Kidney tubule cell (primary cell): ENCODE measurements at places on chromosomes 2 and 18.

- no peak for DNase-seq
These were observed 286.6 kb upstream of the HDAC4 start for GRCh38 chr2:239687441-239687840.

GRCh38 chr2:199195927-199196502, 261.7 kb downstream of the SATB2 start:
- no peak for DNase-seq

- DNase-seq: no peak
These were observed 120.1 kb upstream of the MYCN start for GRCh38 chr2:15820257-15820566.

DNA sequence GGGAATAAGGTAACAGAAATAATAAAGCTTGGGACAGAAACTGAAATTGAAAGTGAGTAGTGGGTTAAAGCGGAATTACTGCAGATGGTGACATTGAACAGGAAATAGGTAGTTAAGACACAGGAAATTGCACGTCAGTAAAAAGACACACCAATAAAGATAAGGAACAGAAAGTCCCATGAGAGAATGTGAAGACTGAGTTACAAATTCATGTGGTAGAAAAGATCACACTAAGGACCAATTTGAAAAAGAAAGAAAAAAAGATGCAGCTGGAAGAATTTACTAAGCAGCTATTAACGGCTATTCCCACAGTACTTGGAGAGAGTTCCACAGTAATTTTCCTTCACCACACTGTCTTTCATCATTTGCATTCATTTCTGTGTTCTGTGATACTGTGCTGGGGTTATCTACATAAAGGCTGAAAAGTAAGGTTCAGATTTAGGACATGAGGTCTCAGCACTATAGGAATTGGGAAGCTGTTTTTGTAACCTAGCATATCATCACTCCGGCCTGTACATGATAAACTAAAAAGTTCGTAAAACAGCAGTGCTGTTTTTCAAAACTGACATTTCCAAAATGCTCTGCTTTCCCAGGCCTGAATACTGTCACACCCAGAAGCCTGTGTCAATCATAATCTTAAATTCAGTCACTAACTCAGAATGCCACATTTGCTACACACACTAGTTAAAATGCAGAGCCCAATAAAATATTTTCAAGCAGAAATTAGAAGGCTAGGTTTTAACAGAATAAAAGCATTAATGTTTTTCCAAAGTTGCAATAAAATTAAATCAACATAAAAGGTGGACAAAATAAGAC, 42.9 kb downstream of the SRBD1 start:
- no peak for DNase-seq

DNA sequence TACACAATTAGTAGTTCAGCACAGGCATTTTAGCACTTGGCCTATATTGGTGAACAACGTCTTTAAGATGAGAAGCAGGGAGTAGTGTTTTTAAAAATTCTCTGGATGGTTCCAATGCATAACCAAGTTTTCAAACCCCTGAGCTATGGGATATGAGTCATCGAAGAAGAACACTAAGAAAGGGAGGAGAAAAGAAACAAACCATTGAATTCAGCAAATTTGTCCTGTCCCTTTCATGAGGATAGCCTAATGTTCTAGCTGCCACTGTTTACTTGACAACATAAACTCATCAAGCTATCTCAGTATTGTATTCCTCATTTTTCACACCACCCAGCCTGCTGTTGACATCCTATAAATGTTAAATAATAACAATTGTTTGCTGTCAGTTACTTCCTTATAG, 158.0 kb downstream of the BARD1 start:
- DNase-seq: no peak

- DNase-seq: peak; percentile 22
These were observed 32.1 kb upstream of the SP3 start for GRCh38 chr2:173997269-173997668.

DNA sequence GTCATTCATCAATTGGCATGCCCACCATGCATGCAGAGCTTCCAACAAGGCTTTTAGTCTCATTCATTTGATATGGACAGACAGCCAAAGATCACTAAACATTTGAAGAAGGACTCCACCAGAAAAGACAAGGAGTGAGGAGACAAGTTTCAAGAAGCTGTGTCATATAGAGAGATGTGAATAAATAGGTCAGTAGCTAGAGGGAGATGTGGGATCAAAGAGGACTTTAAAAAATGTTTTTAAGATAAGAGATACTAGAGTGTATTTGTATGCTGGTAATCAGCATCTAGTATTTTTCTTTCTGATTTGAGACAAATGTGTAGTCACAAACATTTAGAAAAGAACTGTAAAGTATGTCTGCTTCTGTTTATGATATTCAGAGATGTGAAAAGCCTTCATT, 48.5 kb downstream of the ANTXR1 start:
- DNase-seq: no peak

- DNase-seq: no peak
These were observed 326.3 kb upstream of the ETAA1 start for GRCh38 chr2:67070826-67071225.

DNA sequence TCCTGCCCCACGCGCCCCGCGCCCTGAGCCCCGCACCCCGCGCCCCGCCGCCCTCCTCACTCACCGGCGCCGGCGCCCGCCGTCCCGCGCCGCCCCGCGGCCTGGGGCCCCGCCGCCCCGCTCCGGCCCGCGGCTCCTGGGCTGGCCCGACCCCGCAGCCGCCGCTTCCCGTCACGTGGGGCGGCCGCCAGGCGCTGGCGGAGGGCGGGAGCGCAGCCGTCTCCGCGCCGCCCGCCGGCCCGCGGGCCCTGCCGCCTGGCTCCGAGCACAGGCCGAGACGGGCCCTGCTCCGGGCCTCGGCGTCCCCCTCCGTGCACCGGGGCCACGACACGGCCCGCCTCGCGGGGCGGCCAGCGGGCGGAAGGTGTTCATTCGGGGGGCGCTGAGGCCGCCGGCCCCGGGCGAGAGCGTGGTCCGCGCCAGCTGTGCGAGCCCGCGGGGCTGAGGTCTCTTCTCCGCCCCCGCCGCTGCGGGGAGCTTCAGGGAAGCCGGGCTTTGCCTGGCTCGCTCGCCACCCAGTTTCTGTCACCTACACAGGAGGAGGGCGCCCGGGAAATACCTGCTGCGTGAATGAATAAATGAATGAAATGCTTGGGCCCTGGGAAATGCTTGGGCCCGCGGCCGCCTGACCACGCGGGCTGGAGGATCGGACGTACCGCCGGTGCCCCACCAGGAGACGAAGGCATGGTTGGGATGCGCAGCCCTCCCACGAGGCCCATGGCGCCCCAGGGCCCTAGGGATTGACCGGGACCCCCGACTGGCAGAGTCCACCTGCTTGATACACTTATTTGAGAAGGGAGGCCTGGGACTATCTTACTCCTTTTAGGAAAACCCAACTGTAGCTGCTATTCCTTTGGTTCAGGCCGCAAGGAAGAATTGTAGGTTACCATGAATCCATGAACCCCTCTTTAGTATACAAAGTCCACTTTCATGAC, at the start of gene TGFBRAP1:
Gene TGFBRAP1 (minus strand): TSS at position 175 of the 935 bp plus-strand sequence. CDS start 21,434 bp downstream, outside the sequence.
- DNase-seq: peak; percentile 67

GRCh38 chr2:171008550-171009205, 79.6 kb downstream of the GORASP2 start:
- DNase-seq: no peak

- DNase-seq: no peak
These were observed 196.4 kb upstream of the ACVR2A start for GRCh38 chr2:147648471-147648870.

DNA sequence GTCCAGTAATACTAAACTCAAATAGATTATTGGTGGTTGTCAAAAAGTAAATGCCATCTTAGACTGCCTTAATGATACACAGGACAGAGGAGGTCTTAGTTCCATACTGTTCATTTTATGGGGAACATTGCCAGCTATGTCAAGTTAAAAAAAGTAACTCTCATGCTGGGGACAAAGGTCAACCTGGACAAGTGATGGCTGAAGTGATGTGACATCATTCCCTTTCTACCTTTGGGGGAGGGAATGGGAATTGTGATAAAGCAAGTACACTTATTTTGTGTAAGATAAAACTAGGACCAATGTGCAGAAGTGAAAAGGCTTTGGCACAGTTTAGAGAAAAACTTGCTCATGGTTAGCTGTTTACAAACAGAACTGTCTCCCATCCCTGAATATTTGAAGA, 24.0 kb upstream of the SNORC start:
- DNase-seq: no peak

- DNase-seq: peak; percentile 26
These were observed 127.3 kb downstream of the DIS3L2 start for GRCh38 chr2:232088771-232089170.

DNA sequence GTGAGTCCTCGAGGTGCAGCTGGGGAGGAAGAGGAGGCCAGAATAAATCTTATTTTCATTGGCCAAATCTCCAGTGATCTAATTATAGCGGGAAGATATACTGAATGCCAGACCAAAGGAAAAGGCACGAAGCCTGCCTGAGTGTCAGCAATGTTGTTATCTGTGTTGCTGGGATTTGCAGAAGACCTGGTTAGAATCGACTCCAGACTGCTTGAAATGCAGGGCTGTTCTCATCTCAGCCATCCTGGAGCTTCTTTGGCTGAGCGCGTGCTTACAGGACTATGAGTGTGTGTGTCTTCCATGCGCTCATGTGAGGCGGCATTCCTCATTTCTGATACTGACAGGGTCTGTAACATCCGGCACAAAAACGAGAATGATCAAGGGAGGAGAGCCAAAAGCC, 81.2 kb downstream of the TSN start:
- DNase-seq: no peak

DNA sequence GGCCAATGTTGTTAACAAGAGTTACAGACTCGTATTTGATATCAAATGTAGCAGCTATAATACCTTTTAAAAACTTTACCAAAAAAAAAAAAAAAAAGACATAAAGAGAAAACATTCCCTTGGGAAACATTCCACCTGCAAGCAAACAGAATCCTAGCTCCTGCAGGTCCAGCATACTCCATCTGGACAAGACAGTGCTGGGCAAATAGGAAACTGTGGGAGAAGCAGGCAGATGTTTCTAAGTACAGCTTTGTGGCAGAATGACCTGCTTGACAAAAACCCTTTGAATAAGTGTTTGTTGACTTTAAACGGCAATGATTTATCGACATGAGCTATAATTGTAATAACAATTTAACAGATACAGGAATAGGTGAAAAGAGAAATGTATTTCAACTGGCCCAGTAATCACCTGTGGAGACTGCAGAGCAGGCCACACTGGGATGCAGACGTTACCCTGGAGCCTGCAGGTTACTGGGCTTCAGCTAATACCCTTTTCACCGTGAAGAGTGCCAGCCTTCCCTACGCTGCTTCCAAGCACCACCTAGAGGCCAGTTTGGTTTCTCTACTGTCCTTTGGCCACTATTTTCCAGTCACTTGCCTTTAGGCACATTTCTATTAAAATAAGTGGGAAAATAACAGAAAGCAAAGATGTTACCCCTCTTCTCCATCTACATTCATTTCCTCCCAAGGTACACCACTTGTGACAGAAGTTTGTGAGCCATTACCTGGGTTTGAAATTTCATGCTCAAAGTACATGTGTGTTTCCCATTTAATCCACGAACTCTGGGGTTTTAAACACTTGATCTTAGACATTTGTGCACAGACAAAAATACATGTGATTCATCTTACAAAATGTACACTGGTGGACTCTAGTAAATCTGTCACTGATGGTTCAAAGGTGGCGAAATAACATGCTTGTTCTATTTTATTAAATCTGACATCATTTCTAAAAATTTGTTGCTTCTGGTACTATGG, 96.9 kb upstream of the ZNF397 start:
- peak; percentile 59 for DNase-seq

DNA sequence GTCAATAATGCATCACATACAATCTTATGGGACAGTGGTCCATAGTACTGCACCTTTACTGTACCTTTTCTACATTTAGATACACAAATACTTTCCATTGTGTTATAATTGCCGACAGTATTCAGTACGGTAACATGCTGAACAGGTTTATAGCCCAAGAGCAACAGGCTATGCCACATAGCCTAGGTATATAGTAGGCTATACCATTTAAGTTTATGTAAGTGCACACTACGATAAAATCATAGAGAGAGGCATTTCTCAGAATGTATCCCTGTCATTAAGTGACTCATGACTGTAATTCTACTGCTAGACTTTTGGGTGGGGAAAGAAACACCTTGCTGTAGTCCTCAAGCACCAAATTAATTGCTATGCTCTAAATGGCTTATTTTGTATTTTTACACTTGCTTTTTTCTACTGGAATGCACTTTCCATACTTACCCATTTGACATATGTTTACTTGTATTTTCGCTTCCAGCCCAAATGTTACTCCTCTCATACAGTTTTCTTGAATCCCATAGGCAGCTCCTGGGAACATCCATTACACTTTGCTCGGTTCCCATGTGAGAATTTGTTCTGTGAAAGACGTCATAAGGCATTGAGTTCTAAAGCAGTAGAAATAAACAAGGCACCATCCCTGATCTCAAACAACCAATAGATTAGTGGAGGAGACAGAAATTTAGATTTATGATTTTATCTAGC, 714.0 kb upstream of the ID2 start:
- no peak for DNase-seq

DNA sequence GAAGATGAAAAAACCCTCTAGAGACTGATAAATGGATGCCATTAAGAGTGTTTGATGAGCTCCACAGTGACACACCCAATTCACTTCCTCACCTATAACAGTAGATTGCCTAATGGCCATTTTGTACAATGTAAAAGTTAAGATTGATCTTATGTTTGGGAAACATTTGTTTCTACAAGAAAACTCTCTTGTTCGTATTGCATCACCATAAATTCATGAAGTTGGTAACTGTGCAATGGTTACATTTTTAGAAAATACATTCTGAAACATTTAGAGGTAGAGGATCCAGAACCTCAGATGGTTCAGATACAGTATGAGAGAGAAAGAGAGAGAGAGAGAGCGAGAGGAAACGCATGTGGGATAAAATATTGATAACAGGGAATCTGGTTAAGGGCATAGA, 31.8 kb downstream of the DAPL1 start:
- DNase-seq: no peak

DNA sequence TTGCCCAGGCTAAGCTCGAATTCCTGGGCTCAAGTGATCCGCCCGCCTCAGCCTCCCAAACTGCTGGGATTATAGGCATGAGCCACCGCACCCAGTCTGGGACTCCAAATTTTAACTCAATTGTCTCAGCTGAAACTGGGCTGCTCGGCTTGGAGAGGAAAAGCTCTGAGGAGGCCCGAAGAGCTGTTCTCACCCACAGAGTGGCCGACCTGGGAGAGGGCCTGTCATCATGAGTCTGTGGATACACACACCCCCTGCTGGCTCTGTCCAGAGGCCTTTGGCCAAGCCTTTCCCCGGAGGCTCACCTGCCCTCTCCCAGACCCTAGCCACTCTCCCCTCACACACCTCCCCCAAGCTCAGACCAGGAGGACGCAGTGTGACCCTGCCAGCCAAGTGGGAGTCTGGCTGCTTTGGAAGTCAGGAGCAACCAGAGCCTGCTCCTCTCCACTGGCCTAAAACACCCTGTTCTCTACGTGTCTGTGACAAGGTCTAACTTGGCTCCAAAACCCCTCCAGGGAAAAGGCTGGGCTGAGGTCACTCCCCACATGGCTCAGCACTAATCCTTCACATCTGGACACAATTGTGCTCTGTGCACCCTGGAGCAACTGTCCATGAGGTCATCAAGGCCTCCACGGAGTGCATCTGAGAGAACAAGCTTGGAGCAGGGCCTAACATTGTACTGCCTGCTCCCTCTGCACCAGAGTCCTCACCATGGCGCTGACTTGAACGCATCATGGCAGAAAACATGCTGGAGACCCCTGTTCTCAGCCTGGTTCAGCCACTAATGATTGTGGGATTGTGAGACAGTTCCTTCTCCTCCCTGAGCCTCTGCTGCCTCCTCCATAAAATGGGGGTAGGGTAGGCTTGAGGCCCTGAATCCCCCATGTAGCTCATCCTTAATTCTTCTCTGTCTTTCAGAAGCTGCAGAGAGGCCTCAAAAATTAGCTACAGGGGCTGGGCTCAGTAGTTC, 49.9 kb upstream of the RAB6C start:
- no peak for DNase-seq
